ENCODE measurements at places on chromosomes 1 and 21.
A peak's percentile ranks its signal among the peaks of the same experiment; 100 is the strongest.

DNA sequence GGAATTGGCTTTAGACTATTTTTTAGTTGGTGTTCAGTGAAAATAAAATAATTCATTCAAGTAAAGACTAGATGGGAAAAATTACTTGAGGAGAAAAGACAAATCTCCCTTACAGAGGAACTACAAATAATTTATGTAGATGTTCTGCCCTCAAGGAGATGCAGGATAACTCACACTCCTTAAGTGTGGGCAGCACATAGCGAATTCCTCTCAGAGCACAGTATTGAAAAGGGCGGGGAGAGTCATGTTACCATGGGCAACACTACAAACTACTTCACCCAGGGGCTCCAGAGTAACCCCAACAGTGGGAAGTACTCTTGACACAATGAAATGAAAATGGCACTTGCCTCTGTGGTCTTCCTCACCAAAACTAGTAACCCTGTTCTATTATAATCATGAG lies 20.6 kb upstream of the LAMC2 start:
- no peak for DNase-seq

GRCh38 chr1:9787702-9788101 lies 36.1 kb downstream of the CLSTN1 start:
- DNase-seq: no peak

- DNase-seq: no peak
Observed at GRCh38 chr1:24403806-24404205, 9.8 kb downstream of the STPG1 start.

DNA sequence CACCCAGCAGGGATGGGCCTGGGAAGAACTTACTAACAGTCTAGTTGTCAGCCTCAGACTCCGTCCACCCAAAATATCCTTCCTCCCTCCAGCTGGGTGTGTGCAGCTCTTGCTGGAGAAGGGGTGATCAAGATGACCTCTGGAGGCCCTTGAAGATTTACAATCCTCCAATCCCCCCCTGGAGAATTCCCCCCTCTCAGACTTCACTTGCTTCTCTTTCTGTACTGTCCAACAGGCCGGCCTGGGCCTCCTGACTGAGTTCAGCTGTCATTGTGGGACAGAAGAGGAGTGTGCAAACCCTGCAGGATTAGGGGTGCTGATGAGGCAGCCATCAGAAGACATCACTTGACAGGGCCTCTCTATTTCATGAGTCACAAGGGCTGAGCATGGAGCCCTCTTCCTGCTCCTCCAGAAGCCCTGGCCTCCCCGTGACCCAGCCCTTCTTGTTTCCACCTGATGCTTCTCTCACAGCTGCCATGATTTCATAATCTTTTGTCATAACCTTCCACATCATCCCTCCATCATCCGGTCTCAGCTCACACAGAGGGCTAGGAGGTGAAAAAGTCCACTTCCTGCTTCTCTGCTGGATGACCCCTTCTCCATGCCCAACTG lies 17.5 kb upstream of the IGFN1 start:
- no peak for DNase-seq

- no peak for DNase-seq
Observed at GRCh38 chr1:186046437-186047211, 312.4 kb downstream of the HMCN1 start.

- DNase-seq: no peak
Observed at GRCh38 chr1:110283677-110284076, 55.5 kb upstream of the RBM15 start.

DNA sequence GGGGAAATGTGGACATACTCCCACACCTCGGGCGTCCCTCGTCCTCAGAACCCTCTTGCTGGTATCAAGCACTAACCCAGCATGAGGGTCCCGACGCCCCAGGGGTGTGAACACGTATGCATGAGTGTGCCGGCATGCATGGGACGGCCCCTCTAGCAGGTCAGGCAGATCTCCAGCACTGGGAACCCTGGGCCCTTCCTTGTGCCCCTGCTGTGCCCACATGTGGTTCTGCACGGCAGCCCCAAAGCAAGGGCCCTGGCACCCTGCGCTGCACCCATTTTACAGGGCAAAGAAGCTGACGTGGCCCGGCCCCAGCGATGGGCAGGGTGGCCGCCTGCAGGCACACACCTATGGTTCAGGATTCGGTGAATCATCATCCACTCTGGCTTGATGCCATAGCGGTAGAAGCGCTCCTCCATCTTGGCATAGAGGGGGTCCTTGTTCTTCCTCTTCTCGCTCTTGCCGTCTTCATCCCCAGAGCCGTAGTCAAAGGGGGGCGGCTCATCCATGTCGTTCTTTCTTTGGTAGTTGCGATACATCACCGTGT lies 34.2 kb downstream of the CHD5 start:
- no peak for DNase-seq

DNA sequence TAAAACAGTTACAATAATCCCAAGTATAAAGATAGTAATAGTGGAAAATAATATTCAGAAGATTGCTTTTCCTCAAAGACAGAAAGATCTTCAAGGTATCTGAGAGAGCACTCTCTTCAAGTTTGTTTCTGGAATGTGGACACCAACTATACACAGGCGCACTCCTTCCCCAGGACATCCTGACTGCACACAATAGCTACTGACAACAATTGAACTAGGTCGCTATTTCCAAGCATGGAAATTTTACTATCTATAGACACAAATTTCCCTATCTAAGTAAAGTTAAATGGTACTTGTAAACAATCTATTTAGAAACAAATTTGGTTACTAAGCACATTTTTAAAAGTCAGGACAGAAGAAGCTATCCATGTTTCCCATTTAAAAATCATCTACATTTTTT lies 19.1 kb downstream of the ARHGAP29 start:
- DNase-seq: no peak

DNA sequence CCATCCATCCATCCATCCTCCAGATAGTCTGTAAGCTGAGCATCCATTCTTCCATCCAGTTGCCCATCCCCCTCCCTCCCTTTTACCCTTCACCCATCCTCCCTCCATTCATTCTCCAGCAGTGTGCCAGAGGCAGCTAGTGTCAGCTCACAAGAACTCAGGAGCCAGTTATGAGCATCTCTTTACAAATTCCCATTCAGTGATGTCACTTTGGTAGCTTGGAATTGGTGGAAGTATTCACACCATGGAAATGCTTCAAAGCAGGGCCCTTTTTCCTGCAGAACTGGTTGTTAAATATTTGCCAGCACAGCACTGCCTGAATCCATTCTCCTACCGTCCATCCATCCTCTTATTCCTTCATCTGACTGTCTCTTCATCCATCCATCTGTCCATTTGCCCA lies 72.5 kb downstream of the ARHGEF10L start:
- DNase-seq: no peak

DNA sequence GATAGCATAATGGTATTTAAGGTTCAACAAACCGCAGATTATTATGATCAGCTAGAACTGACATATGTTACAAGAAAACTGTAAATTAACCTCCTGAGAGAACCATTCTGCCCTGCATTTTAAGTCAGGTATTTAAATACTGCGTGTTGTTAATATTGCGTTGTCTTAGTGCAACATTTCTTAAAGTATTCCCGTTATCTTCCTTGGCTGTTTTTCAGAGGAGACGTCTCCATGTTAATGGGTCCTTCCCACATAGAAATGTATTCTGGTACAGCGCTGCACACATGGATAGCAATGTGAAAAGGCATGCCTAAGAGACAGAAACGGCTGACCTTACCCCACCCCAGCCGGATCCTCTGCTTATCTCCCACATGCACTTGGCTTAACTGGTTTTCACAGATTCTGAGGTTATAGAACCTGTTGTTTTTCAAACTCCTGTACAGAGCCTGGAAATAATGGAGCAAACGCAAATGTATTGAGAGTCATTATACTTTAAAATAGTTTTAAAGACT lies 22.8 kb upstream of the DEGS1 start:
- no peak for DNase-seq

DNA sequence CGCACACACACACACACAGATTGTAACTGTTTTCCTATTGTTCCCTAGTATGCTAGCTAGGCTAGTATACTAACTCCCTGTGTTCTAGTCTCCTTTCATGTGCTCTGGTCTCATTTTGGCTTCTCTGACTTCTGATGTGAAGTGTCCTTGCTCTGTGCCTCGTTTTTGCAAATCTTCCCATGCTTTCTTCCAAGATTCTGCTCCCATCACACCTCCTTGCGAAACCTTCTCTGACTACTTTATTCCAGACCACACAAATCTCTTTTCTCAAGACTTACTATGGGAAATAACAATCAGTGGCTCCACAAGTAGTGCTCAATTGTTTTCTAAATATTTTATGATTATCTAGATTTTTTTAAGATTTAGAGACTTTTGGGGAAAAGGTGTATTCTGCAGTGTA lies 10.3 kb downstream of the PRRX1 start:
- no peak for DNase-seq

DNA sequence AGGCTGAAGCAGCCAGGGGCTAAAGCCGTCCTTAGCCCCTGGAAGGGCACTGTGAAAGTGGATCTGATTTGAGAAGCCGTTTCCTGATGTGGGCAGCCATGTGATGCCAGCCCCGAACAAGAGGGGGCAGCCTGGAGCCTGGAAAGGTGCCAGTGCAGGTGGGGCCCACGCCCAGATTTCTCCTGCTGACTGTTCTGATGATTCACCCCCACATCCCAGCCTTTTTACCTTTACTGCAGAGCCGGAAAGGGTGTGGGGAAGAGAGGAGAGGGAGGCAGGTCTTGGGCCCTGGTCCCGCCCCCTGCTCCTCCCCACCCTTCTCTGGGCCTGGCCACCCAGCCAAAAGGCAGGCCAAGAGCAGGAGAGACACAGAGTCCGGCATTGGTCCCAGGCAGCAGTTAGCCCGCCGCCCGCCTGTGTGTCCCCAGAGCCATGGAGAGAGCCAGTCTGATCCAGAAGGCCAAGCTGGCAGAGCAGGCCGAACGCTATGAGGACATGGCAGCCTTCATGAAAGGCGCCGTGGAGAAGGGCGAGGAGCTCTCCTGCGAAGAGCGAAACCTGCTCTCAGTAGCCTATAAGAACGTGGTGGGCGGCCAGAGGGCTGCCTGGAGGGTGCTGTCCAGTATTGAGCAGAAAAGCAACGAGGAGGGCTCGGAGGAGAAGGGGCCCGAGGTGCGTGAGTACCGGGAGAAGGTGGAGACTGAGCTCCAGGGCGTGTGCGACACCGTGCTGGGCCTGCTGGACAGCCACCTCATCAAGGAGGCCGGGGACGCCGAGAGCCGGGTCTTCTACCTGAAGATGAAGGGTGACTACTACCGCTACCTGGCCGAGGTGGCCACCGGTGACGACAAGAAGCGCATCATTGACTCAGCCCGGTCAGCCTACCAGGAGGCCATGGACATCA lies at the start of gene SFN:
Gene SFN (plus strand): TSS at position 369 of the 904 bp plus-strand sequence. CDS start 64 bp downstream, at position 433.
- DNase-seq: peak; percentile 84

- no peak for DNase-seq
Observed at GRCh38 chr1:68112835-68113243, 62.4 kb upstream of the DIRAS3 start.

GRCh38 chr21:34524646-34525601 lies 12.9 kb upstream of the KCNE1 start:
- no peak for DNase-seq

DNA sequence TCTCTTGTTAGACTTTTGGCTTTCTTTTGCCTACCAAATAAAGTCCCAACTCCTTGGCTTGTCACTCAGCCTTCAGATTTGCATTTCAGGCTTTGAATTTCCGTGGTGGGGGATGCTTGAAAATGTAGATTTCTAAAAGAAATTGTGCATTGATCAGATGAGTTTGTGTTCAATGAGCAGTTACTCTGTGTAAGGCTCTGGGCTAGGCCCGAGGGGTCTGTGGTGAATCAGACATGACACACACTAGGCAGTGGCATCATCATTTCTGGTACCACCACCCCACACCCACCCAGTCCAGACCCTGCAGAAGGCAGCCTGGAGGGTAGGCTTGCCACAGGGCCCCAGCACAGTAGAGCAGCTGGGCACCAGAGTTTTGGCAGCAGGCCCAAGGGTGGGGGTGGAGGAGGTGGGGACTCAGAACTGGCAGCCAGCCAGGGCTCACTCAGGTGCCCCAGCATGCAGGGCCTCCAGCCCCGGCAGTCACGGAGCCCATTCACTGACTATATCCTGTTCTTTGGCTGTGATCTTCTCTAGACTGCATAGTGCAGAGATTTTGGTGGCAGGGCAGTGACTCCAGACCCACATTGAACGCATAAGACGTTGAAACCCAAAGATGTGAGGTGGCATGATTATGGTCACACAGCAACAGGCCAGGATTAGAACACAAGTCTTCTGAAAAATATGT lies 97.2 kb upstream of the ARTN start:
- peak; percentile 92 for DNase-seq

GRCh38 chr1:53068314-53069099 lies 6.5 kb downstream of the PODN start:
- DNase-seq: no peak

- DNase-seq: no peak
Observed at GRCh38 chr1:13616234-13616633, 32.6 kb downstream of the PDPN start.

- no peak for DNase-seq
Observed at GRCh38 chr1:97412737-97413136, 508.1 kb downstream of the DPYD start.

- DNase-seq: no peak
Observed at GRCh38 chr21:29708401-29708800, 231.4 kb downstream of the GRIK1 start.

DNA sequence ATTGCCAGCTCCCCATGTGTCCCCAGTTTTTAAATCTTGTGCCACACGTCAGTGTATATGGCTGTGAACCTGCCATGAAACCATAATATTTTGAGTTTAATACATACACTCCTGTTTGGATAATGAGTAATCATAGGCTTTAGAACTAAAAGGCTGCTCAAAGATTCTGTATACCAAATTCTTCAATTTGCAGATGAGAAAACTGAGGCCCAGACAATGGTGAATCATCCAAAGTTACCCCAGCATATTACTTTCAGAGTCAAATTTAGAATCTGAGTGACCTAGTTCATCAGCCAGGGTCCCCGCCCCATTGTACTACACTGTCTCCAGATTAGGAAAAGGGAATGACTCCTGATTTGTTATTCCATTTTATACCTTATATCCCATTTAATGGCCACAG lies 224.6 kb downstream of the FGGY start:
- no peak for DNase-seq

DNA sequence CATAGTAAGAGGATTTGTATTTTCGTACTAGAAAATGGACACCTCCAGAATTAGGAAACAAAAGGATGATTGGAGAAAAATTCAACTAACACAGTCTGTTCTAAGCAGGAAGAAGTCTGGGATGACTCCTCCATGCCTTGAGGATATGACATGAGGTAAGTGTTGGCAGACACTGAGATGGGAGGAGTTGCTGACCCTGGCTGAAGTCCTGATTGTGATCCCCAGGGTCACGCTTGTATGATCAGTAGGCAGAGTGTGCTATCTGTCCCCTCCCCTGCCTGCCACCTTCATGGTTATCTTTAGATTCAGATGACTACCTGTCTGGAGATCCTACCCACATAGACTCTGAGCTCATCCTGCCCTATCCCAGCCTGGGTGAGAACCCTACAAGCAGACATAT lies 249.1 kb downstream of the C1orf94 start:
- DNase-seq: no peak

DNA sequence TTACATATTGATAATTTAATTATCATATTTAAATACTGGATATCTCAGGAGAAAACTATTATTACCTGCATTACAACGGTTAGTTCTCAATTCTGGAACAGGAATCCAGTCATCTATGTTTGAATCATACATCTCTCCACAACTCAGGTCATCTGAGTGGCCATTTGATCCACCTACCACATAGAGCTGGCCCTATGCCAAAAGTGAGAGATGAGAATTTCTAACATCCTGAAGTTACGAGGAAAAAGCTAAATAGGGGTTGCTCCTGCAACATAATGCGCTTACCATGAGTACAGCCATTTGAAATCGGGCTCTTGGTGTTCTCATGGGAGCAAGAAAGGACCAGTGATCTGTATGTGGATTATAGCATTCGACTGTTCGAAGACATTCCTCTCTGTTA lies 16.9 kb downstream of the IVNS1ABP start:
- DNase-seq: no peak

GRCh38 chr1:221655766-221656305 lies 86.1 kb downstream of the DUSP10 start:
- DNase-seq: no peak

Measured in SHP77 (cell line).